SJSA1 (cell line): ENCODE measurements at places on chromosomes 3 and 15. TPM values are rescaled to one million over a fixed set of nuclear protein-coding genes. Genes with fewer than 3 reads are reported as not detected.

LYZL4 gene
- not detected in 2 replicates for total RNA-seq

- no peak overlapping the region for H3K27ac ChIP-seq
- no peaks in the 10 kb centered on the region for H3K36me3 ChIP-seq
- H3K27me3 ChIP-seq, result no peaks in the 10 kb centered on the region
- no peak for DNase-seq
- H3K4me1 ChIP-seq, result peaks cover 3% of the 10 kb centered on the region; the same call in 1 of the 2 replicates
Measured at GRCh38 chr15:37576952-37577351, 357.5 kb upstream of the TMCO5A start.

TUSC7 gene
- not detected in 2 replicates for total RNA-seq

- DNase-seq, result no peak
- no peak overlapping the region for H3K27ac ChIP-seq
- H3K36me3 ChIP-seq, result no peaks in the 10 kb centered on the region
- 0 out of 2 replicates have a peak, but pooled peaks cover 3% of the 10 kb centered on the region for H3K4me1 ChIP-seq
- H3K4me3 ChIP-seq, result no peak overlapping the region
- H3K27me3 ChIP-seq, result no peaks in the 10 kb centered on the region
Measured at GRCh38 chr3:78785004-78785403, 982.8 kb downstream of the ROBO1 start.

GRCh38 chr3:4977001-4977852 is 2.0 kb upstream of the BHLHE40 start:
- peak overlapping the region; percentile 79 for H3K4me3 ChIP-seq
- peak; percentile 76 for DNase-seq
- H3K4me1 ChIP-seq, result peaks cover 43% of the 10 kb centered on the region

- H3K36me3 ChIP-seq, result no peaks in the 10 kb centered on the region
- H3K27ac ChIP-seq, result no peak overlapping the region
- H3K27me3 ChIP-seq, result no peaks in the 10 kb centered on the region
- H3K4me1 ChIP-seq, result peaks cover 15% of the 10 kb centered on the region
Measured at GRCh38 chr15:99423186-99424130, 142.3 kb upstream of the MEF2A start.

GPR87 gene
- total RNA-seq, result 0.29 TPM in 1 of 2 replicates, not detected in the other

DNA sequence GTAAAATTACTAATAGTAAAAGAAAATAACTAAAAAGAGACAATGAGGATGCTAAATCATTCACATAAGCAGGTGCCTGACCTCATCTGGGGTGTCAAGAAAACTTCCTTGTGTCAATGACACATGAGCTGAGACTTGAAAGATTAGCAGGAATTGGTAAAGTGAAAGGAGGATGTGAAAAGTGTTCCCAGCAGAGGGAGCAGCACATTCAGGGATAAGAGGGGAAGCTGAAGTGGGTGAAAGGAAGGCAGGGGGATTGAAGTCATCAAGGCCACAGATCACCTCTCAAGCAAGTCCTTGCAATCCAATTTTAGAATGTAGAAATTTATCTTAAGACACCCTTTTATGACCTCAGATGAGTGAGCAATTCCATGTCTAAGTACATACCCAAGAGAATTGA is 60.2 kb upstream of the ACP3 start:
- DNase-seq, result no peak
- H3K27me3 ChIP-seq, result no peaks in the 10 kb centered on the region
- H3K4me3 ChIP-seq, result no peak overlapping the region
- peaks cover 16% of the 10 kb centered on the region for H3K4me1 ChIP-seq
- no peak overlapping the region for H3K27ac ChIP-seq

LAMB2 gene
- 97.2 and 171 TPM in 2 replicates for total RNA-seq

TM4SF4 gene
- not detected in 2 replicates for total RNA-seq

DIPK2A gene
- total RNA-seq, result 6.3 and 23.2 TPM in 2 replicates

DNA sequence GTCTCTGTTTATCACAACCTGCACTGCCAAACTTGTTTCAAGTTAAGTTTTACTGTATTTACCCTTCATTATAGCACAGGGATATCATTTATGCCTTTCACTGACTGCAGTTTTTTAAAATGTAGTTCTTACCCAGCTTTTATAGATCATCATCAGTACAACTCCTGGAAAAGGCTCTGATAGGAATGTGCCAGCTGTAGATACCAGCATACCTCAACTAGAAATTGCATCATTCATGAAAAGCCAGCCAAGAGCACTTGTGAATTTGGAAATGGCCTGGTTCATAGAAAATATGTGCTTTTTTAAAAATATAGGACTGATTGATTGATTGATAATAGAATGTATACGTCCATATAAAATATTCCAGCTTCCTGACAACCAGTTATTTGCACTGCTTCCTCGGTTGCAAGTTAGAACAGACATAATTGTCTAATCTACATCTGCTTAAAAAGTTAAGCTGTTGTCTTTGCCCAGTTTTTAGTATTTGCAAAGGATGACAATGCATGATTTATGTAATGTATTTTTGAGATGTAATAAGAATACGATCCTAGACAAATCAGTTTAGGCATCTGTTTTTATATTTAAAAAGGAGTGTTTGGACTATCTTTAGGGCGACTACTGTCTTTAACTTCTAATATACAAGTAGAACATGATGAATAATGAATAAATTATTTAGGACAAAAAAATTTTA is 58.5 kb downstream of the DCUN1D1 start:
- no peaks in the 10 kb centered on the region for H3K27me3 ChIP-seq
- H3K36me3 ChIP-seq, result no peaks in the 10 kb centered on the region
- no peak overlapping the region for H3K4me3 ChIP-seq
- H3K27ac ChIP-seq, result no peak overlapping the region
- H3K4me1 ChIP-seq, result no peaks in the 10 kb centered on the region

DNA sequence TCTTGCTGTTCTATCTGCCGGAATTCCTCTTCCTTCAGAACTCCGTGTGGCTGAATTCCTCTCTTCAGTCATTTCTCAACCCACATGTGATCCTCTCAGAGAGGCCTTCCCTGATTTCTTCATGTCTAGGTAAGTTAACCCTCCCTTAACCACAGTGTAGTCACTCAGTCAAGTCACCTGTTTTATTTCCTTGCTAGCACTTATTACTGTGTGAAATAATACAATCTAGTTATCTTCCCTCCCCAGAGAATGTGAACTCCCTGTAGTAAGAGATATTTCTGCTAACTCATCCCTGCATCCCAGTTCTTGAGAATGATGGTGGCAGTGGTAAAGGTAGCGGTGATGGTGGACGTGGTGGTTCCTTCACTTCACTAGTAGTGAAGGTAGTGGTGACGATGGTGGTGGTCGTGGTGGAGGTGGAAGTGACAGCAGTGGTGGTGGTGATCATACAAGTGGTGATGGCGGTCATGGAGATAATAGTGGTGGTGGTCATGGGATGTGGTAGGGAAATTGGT is 33.3 kb downstream of the COL6A5 start:
- H3K4me3 ChIP-seq, result no peak overlapping the region
- H3K27me3 ChIP-seq, result no peaks in the 10 kb centered on the region

XYLB gene
- total RNA-seq, result 0.66 and 3.0 TPM in 2 replicates

CLPX gene
- 22.6 and 33.2 TPM in 2 replicates for total RNA-seq

GRCh38 chr15:92243227-92243626 is 150.5 kb upstream of the ST8SIA2 start:
- H3K36me3 ChIP-seq, result no peaks in the 10 kb centered on the region
- no peaks in the 10 kb centered on the region; the same call in 1 of the 2 replicates for H3K27me3 ChIP-seq
- no peaks in the 10 kb centered on the region for H3K4me1 ChIP-seq
- H3K4me3 ChIP-seq, result no peak overlapping the region
- H3K27ac ChIP-seq, result no peak overlapping the region

- H3K27ac ChIP-seq, result no peak overlapping the region
- H3K4me1 ChIP-seq, result no peaks in the 10 kb centered on the region
- no peak overlapping the region for H3K4me3 ChIP-seq
- no peaks in the 10 kb centered on the region for H3K27me3 ChIP-seq
- H3K36me3 ChIP-seq, result no peaks in the 10 kb centered on the region
Measured at GRCh38 chr3:38150780-38151528, 12.5 kb downstream of the MYD88 start.

LRRC2 gene
- 0.61 and 2.8 TPM in 2 replicates for total RNA-seq

ARNT2 gene
- total RNA-seq, result 7.1 and 16.8 TPM in 2 replicates

- no peaks in the 10 kb centered on the region for H3K36me3 ChIP-seq
- H3K27me3 ChIP-seq, result no peaks in the 10 kb centered on the region
- H3K27ac ChIP-seq, result no peak overlapping the region
- no peak overlapping the region for H3K4me3 ChIP-seq
- no peaks in the 10 kb centered on the region for H3K4me1 ChIP-seq
Measured at GRCh38 chr3:84974347-84974746, 15.6 kb downstream of the CADM2 start.

DNA sequence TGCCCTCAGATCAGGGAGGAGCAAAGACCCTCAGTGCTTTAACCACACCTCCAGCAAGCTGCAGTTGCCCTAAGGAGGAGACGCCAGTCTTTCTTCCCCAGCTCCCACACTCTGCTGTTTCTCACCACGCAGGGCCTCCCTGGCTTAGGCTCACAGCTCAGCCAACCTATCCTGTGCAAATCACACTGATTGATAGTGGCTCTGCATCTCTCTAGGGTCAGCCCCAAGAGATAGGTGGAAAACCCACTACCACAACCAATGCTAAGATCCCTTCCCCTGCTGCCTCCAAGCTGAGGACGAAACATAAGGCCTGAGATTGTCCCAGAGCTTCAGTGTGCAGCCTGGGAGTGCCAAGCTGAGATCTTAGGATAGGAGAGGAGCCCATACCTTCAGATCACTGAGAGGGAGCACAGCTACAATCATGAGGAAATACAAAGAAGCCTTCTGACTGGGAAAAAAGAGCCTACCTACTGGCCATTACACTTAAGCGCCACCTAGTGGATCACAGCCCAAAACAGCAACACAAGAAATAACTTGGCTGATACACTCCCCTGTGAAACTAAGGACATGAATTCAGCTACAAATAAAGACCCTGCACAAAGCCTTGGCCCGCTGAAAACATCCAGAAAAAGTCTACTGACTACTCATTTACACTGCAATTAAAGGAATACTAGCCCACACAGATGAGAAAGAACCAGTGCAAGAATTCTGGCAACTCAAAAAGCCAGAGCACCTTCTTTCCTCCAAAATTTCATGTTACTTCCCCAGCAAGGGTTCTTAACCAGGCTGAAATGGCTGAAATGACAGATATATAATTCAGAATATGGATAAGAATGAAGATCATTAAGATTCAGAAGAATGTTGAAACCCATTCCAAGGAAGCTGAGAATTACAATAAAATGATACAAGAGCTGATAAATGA is 271.5 kb upstream of the DCBLD2 start:
- DNase-seq, result peak; percentile 56
- no peak overlapping the region for H3K27ac ChIP-seq
- no peaks in the 10 kb centered on the region for H3K36me3 ChIP-seq

IL12A gene
- total RNA-seq, result 0.09 and 5.5 TPM in 2 replicates

GRCh38 chr3:115648559-115648958 is 25.2 kb downstream of the GAP43 start:
- no peaks in the 10 kb centered on the region for H3K4me1 ChIP-seq
- DNase-seq, result no peak
- H3K27ac ChIP-seq, result no peak overlapping the region

DNA sequence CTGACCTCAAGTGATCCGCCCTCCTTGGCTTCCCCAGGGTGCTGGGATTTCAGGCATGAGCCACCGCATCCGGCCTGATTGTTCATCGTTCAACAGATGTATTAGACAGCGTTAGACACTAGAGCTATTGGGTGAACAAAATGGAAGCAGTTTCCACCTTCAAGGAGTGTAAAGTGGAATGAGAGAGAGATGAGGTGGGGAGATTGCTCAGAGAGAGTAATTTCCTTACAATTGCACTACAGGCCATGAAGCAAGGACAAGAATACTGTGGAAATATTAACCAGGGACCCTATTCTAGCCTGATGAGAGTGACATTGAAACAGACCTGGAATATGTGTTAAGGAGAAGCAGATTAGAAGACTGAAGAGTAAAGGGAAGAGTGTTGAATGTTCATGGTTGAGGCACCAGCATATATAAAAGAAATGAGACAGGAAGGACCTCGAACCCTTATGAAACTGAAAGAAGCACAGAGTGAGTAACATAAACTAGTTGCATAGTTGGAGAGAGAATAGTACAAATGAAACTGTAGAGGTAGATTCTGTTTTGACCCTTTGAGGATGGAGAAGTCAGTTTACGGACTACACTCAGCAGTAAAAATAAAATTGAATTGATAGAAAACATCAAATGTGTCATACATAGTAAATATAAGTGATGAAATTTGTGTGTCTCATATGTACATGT is 7.2 kb downstream of the RTF1 start:
- H3K27me3 ChIP-seq, result no peaks in the 10 kb centered on the region
- no peak for DNase-seq
- no peaks in the 10 kb centered on the region for H3K4me1 ChIP-seq
- peaks cover 6% of the 10 kb centered on the region; the same call in 1 of the 2 replicates for H3K36me3 ChIP-seq

DNA sequence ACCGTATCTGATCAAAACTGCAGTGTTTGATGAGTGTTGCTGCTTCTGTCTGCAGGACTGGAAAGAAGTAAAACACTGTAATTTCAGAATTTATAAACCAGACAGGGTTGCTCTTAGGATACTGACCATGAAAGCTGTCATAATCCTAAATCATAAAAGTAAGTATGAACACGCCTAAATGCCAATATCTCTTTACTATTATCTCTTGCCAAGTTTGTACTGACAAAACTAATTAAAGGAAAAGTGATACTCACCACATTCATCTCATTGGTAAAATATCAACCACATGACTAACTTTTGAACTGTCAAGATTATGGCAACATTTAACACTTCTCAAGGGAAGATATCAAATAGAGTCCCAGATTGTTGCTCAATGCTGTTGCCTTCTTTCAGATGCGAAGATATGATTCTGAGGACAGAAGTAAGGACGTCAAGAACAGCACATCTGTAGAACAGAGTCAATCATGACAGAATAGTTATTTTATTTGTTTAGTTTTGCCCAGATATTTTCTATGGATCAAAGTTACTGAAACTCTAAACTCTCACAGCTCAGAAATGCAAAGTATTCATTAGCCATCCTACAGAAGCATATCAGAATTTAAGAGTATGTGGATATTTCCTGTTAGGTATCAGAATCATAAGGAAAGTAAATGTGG is 61.4 kb upstream of the COL8A1 start:
- no peak for DNase-seq
- H3K36me3 ChIP-seq, result no peaks in the 10 kb centered on the region
- no peak overlapping the region for H3K4me3 ChIP-seq
- H3K27ac ChIP-seq, result no peak overlapping the region

DNA sequence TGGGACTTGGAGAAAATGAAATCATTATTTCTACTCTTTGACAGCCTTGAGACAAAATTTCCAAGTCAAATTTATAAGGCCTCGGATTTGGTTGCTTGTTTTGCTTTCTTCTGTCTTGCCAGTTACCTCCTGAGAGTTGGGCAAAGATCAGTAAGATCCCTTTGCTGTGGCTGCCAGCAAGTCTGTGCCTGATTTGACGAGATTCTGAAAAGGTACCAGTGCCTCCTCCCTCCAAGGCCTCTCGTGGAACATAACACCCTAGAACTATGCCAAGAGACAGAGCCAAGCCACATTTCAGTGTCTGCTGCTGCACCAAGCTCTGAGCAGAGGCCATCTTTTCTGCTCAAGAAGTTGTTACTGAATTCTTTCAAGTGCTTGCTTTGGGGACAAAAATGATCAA is 61.0 kb downstream of the GTPBP8 start:
- H3K27ac ChIP-seq, result no peak overlapping the region
- no peak overlapping the region for H3K4me3 ChIP-seq
- no peak for DNase-seq
- H3K36me3 ChIP-seq, result no peaks in the 10 kb centered on the region

LIPC gene
- 1.1 and 2.2 TPM in 2 replicates for total RNA-seq
